Adipocyte (in vitro differentiated cells): ENCODE measurements at places on chromosomes 11 and 22.

DNA sequence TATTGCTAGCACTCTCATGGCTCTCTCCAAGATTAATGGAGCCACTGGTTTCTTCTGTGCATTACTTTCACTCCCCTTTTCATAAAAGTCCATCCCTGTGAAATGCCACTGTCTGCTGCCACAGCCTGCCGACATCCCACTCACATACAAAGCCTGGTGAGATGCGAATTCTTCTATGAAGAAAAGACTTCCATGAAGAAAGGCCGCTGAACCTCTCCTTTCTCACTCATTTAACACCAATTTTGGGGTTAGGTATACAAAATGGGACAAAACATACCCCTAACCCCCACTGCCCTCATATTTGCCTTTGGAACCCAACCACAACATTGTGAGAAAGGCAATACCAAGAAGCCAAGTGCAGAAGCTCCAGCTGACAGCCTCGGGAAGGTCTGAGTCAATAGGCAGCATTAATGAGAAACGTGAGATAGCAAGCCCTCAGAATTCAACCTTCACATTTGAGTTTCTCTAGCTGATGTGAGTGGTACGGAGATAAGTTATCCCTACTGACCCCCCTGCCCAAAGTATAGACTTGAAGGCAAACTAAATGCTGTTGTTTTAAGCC, 156.4 kb downstream of the ATG16L2 start:
- no peak for DNase-seq

- peak; percentile 75 for DNase-seq
Measured at GRCh38 chr11:128409476-128409875, 177.9 kb downstream of the ETS1 start.

DNA sequence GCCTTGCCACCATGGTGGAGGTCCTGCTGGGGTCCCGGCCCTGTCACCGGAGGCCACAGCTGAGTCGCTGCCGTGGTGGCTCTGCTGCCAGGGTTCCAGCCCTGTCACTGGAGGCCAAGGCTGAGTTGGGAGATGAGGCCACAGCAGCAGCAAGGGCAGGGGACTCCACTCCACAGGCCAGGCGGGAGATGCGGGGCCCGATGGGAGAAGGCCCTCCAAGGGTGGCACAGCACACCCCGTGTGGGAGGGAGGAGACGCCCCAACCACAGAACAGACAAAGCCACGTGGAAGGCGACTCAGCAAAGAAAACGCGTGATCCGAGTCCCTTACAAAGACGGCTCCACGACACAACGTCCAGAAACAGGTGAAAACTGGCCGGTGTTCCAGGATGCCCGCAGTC, 159.3 kb downstream of the BRD1 start:
- DNase-seq = no peak

DNA sequence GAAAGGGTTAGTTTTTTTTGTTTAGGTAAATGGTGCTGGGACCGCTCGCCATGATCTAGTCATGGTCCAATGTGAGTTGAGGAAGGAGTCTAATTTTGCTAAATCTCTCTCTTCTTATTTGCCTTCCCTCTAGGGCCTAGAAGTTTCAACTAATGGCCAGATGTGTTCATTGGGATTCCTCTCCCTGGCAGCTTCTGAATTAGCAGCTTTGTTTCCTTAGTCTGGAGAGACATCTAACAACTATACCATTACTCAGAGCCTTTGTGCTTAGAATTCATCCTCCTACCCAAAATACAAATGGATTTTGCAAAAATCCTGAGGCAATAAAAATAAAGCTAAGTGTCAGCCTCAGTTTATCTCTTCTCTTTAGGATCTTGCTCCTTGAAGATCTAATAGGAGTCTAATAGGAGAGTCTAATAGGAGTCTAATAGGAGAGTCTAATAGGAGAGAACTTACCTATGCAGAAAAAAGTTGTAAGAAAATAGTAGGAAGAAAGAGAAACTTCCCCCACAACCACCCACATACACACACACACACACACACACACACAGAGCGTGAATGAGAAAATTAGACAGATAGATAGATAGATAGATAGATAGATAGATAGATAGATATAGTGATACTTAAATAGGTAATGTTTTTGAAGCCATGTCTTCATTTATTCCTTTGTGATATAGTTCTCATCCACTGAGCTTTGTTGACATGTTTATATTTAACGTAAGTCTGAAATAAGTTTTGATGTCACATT, 980.5 kb upstream of the CNTN5 start:
- DNase-seq = no peak

GRCh38 chr11:61866958-61867343, 24.4 kb downstream of the FADS3 start:
- no peak for DNase-seq

- no peak for DNase-seq
Measured at GRCh38 chr22:20110359-20110985, 5.4 kb upstream of the RANBP1 start.

DNA sequence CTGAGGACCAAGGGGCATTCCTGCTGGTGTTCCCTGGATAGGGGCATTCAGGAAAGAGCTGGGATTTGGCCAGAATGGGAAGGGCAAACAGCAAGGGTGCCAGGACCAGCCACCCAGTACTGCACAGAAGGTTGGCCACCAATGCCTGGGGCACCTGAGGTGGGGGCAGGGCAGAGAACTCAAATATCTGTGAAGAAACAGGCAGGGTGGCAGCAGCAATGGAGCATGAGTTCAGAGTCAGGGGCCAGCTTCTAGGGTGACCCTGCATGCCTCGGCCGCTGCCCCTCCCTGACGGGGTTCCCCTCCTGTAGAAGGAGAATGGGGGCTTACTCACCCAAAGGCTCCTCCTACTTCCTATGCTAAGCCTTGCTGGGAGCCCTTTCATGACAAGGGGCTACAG, 79.3 kb upstream of the SHANK2 start:
- no peak for DNase-seq

DNA sequence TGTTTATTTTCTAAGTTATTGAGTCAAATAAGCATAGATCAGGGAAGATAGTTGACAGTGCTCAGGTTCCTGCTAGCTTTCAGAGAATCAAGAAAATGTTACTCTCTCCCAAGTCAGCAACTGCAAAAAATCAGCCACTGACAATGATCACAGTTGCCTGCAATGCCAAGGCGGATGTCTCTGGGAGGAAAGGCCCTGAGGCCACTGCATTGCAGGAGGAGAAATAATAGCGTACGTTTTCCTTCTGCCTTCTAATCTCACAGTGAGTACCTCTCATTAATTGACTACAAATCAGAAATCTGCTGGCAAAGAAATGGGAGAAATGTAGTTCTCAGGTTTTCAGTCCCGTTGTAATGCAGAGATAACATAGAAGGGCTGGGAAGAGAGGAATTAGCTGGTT, 54.0 kb upstream of the SPON1 start:
- DNase-seq = no peak

- DNase-seq = no peak
Measured at GRCh38 chr11:124211321-124211720, 28.2 kb downstream of the OR10D3 start.

DNA sequence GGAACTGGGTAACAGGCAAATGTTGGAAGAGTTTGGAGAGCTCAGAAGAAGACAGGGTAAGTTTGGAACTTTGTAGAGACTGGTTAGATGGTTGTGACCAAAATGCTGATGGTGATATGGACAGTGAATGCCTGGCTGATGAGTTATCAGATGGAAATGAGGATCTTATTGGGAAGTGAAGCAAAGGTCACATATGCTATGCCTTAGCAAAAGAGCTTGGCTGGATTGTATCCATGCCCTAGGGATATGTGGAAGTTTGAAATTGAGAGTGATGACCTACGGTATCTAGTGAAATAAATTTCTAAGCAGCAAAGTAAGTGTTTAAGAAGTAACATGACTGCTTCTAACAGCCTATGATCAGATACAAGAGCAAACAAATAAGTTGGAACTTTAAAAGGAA, 17.8 kb downstream of the BBOX1 start:
- peak; percentile 17 for DNase-seq

DNA sequence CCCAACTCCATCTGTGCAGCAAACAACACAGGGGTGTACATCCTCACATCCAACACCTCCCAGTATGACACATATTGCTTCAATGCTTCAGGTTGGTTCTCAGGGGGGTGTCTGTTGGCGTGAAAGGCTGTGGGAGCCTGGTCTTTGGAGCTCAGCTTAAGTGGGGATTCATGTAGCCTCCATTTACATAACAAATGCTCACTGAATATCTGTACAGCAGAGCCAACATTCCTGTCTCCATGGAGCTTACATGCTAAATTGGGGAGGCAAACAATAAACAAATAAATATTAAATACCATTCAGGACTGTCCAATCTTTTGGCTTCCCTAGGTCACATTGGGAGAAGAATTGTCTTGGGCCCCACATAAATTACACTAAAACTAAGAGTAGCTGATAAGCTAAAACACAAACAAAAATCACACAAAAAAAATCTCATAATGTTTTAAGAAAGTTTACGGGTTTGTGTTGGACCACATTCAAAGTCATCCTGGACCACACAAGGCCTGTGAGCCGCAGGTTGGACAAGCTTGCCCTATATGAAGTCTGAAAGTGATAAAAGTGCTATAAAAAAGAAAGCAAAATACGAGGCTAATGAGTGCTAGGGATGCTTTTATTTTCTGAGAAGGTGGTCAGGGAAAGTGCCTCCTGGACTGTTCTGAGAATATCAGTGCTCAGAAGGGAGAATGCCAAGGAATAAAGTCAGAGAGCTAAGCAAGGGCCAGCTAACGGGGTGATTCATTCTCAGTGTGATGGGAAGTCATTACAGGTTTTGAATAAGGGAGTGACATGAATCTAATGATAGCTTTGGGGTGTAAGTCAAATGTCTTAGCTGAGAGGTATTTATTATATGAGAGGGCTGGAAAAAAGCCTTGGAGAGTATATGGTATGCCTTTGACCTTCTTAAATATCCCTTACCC, 41.6 kb downstream of the CD44 start:
- no peak for DNase-seq

DNA sequence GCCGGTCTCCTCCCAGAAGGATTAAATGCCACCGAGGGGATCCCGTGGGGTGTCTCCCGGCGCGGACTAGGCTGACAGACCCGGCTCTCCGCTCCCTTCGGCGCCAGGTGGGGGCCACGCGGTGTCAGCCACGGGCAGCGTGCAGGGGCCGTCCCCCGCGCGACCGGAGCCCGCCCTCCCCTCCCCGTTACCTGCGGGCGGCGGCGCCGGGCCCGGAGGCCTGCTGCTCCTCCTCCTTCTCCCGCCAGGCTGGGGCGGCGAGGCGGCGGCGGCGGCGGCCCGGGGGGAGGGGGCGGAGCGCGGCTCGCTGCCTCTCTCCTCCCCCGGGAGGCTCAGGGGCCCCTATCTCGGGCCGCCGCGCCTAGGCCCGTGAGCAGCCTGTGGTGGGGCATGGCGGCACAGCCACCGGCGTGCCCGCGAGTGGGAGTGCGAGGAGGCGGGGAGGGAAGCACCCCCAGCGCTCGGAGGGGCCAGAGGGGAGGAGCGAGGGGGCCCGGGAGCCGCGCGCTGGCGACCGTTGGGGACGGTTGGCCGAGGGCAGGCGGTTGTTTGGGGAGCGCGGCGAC, 450 bp downstream of the ZBTB44 start:
- DNase-seq = peak; percentile 77

GRCh38 chr11:132409573-132410355, 1039.3 kb downstream of the NTM start:
- DNase-seq = peak; percentile 41

- DNase-seq = no peak
Measured at GRCh38 chr11:132802947-132803346, 729.4 kb downstream of the OPCML start.

GRCh38 chr22:44658311-44658953, 43.6 kb upstream of the PRR5 start:
- DNase-seq = peak; percentile 93

- peak; percentile 72 for DNase-seq
Measured at GRCh38 chr11:116960930-116961329, 123.5 kb upstream of the APOA1 start.

GRCh38 chr11:18844753-18845367, 53.3 kb upstream of the PTPN5 start:
- peak; percentile 47 for DNase-seq

- DNase-seq = no peak
Measured at GRCh38 chr22:28025333-28025732, 106.3 kb upstream of the PITPNB start.

DNA sequence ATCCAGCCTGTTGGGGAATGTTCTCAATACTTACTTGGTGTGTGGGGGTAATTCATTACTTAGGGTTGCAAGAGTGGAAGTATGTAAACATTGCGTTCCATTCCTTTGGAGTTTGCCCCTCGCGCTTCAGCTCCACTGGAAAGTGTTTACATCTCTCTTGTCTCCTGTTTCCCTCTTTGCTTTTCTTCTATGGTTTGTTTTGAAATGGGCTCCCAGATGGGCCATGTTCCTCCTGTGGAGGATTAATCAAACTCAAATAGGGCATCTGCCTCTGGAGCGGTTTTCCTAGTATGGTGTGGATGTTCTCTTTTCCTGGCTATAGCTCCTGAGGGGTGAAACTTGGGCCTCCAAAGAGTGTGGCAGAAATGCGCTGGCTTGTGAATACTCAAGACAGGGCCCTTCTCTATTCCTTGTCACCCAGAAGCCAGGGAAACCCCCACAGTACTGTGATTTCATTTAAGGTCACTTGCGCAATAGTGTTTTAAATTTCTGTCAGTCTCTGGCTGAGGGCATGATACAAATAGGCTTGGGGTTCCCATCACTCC, 51.9 kb downstream of the CD44 start:
- DNase-seq = peak; percentile 75

- DNase-seq = peak; percentile 91
Measured at GRCh38 chr22:39170825-39171622, 18.5 kb upstream of the CBX7 start.

DNA sequence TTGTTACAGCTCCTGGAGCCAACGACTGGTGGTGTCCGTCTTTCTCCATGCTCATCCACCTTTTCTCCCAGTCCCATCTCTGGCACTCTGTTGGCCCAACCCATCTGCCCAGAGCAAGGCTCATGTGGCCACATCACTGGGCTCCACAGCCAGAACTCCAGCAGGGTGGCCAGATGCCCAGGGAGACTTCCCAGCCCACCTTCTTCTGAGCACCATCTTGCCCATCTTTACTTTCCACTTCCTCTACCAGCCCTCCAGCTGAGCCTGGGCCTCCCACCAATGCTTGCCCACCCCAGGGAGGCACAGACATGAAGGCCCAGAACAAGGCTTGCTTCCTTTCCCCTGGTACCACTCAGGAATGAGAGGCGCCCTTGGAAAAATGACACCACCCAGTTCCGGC, 116.8 kb downstream of the BUD13 start:
- no peak for DNase-seq

GRCh38 chr22:42180349-42180842, 49.8 kb upstream of the CYP2D6 start:
- no peak for DNase-seq

- DNase-seq = no peak
Measured at GRCh38 chr11:117916956-117917355, 12.2 kb downstream of the TMPRSS13 start.

DNA sequence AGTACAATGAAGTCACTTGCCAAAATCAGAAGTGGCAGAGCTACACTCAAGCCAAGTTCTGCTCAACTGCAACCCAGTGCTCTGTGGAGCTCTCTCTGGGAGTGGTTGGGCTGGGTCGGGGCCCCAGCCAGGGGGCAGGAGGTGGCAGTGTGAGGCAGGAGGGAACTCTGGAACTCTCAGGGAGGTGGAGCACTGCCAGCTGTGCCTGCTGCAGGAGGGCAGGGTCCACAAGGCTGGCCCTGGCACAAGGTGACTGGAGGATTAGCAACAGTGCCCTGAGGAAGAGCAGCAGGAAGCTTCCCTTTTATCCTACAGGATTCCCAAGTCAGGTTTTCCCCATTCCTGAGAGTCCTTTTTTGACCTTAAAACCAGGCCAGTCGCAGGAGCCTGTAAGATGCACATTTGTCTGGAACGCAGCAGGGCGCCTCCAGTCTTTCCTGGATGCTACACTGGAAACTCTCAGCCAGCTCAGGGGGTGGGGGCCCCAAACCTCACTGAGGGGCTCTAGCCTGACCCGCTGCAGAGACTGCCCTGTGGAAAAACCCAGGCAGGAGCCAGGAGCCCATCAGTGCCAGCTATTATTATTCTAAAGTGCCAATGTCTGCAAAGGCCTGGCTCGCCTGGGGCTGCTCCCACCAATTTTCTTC, 31.8 kb downstream of the DKK3 start:
- no peak for DNase-seq
